ENCODE measurements at places on chromosomes 12 and 14.

- no peak for DNase-seq
Measured at GRCh38 chr14:94113490-94113889, 3.0 kb downstream of the IFI27 start.

DNA sequence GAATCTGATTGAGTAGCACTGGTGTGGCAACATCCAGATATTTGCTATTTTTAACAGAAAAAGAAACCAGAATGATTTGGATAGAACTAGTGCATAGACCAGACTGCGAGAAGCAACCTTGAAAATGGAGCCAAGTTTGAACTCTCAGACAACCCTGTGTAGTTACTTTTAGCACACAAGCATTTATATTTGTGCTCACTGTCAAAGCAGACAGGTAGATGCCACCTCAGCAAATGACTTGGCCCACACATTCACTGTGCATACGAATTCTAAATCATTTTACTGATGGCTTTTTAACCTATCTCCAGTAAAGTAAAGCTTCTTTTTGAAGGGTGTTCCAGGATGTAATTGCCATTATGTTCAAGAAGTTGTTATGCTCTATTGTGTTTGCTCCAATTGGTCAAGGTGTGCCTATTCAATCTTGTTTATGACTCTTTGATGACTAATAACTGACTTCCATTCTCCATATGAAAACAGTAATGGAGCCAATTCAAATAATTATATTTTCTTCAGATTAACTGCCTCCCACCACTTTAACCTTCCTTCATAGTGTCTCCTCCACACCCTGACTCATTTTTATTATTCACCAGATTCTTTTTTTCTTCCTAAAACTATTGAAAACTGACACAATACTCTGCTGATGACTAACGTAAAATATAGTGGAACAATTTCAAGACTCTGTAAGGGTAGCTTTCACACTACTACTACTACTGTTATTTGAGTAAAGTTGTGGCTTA lies 138.5 kb downstream of the CCER1 start:
- DNase-seq, result no peak

DNA sequence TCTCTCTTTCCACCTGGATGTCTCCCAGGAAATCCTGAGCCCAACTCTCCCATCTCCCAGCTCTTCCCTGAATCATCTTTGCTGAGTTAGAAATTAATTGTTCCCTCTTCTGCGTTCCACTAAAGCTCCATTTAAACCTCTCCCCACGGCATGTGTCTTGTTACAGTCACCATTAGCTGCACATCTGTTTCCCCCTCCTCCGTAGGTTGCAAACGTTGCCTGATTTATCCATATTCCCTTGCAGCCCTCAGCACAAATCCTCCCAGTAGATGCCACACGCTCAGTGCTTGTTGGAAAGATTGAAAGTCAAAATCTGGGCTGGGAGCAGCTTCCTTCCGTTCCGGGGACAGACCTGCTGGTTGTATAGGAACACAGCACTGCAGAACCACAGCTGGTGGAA lies 90.4 kb downstream of the SLC24A4 start:
- DNase-seq, result peak; percentile 41

GRCh38 chr12:129901254-129901653 lies 2.6 kb downstream of the TMEM132D start:
- DNase-seq, result no peak

- DNase-seq, result no peak
Measured at GRCh38 chr14:92914087-92914656, 8.8 kb upstream of the CHGA start.

DNA sequence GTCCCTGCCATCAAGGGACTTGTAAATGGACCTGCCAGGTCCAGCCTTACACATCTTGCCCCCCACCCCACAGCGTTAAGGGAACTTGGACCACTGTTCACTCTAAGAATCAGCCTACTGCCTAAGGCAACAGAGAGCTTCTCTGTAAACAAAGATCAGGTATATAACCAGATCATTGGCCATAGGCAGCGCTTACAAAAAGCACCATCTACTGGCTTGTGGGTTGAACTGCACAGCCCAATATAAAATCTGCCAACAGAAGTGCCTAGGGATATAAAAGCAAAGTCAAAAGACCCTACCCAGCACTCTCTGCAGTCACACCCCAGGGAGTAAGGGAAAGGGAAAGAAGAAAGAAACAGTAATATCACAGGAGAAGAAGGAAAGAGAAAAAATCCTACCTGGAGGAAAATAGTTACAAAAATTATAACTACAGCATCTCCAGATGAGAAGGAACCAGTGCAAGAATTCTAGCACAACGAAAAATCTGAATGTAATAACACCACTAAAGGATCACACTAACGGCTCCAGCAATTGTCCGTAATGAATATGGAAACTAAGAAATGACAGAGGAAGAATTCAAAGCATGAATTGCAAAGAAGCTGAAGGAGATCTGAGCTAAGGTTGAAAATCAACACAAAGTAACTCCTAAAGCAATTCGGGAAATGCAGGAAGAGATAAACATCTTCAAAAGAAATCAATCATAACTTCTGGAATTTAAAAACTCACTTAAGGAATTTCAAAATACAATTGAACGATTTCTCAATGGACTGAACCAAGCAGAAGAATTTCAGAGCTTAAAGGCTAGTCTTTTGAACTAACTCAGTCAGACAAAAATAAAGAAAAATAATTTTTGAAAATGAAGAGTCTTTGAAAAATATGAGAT lies 95.2 kb upstream of the PCED1B start:
- no peak for DNase-seq

DNA sequence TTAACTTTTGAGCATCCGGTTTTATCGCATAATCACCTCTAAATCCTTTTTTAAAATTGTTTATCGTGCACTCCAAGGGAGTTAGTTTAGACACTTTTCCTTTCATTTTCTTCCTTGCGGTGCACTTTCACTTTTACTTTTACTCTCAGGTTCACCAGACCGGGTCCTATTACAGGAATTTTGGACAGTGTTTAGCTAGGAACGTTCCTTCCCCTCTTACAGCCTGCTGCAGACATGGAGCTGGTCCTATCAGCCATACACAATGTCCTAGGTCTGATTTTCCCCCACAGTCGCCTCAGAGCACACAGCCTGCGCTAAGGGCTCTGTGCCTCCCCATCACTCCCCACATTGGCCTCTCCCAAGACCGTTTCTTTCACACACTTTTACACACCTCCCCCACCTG lies 103.9 kb downstream of the ALG10 start:
- DNase-seq, result no peak

DNA sequence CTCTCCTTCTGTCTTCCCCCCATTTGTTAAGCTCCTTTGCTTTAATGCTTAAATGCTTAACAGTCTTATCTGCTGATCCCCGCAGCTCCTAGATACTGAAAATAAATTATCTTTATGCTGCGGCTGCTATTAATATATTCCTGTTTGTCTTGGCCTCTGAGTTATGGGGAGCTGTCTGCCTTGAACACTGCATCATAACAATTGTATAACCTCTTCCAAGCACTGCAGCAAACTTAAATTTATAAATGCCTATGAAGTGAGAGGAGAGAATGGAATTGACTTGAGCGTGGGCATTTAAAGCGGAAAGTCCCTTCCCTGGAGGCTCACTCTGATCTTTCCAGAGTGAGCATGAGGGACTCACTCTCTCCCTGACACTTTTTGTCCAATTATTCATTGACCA lies 23.1 kb upstream of the DCP1B start:
- no peak for DNase-seq

- DNase-seq, result no peak
Measured at GRCh38 chr14:60508363-60508706, 611 bp upstream of the SIX6 start.

GRCh38 chr14:90656973-90657372 lies 159.3 kb downstream of the TTC7B start:
- DNase-seq, result no peak

- no peak for DNase-seq
Measured at GRCh38 chr12:93102744-93103143, 173.6 kb upstream of the EEA1 start.

DNA sequence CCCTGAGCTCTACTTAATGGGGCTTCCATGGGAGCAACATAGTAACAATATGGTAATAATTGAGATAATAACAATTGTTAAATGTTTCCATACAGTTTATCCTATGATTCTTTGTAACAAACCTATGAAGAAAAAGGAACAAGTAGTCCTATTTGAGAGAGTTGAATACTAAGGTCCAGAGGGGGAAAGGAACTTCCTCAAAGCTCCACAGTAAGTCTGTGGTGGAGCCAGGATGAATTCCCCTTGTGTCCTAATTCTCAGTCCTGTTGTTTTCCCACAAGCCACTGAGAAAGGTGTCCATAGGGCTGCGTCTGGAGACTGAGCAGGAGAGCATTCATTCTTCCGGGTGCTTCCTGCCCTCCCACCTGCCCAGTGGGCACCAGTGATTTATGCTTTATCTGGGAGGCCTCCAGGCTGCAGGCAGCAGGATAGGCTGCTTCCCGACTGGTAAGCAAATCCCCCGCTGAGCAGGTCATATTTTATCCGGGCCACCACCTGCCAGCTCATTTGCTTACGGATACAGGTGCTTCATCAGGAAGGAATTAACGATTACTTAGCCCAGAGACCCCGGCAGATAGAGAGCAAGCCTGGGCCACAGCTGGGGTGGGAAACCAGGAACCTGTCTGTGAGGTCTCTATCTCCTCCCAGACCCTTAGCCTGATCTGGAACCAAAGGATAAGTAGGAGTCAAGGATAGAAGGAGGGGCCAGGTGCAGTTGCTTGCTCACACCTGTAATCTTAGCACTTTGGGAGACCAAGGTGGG lies 33.9 kb upstream of the FAM222A start:
- DNase-seq, result no peak

DNA sequence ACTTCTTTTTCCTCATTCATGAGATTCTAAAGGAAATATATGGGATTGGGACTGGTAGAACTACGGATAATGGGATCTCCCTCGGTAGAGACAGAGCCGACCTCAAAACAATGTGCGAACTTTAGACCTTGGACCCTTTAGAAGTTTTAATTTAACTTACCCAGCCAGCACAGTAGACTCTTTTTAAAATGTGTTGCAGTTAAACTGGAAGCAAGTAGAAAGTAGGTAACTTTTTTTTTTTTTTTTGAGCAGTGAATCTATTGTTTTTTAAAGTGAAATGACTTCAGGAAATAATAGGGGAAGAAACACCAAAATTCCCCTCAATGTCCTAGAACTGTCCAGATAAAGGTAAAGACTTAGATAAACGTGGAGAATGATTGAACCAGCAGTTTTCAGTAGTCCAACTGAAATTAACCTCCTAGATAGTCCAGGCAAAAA lies 1.1 kb upstream of the ATXN2 start:
- DNase-seq, result no peak

GRCh38 chr12:103679421-103680170 lies 92.5 kb downstream of the STAB2 start:
- no peak for DNase-seq

DNA sequence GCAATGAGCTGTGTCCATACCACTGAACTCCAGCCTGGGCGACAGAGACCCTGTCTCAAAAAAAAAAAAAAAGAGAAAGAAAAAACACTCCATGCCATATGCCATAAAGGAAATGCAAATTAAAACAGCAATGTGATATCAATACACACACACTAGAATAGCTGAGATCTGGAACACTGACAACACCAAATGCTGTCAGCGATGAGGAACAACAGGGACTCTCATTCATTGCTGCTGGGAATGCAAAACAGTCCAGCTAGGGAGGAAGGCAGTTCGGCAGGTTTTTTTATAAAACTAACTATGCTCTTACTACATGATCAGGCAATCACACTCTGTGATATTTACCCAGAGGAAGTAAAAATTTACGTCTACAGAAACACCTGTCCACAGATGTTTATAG lies 3.4 kb upstream of the ABCB9 start:
- no peak for DNase-seq

- DNase-seq, result no peak
Measured at GRCh38 chr14:34180869-34181268, 230.0 kb upstream of the EGLN3 start.

GRCh38 chr14:65439117-65439516 lies 26.6 kb downstream of the FUT8 start:
- DNase-seq, result no peak

- DNase-seq, result no peak
Measured at GRCh38 chr12:50933459-50934124, 18.8 kb upstream of the HIGD1C start.

- peak; percentile 22 for DNase-seq
Measured at GRCh38 chr14:102776761-102777710, at the start of gene TRAF3. TSS of gene TRAF3 (plus strand) at chr14:102777449. CDS start at chr14:102870202, 92,753 bp downstream.

DNA sequence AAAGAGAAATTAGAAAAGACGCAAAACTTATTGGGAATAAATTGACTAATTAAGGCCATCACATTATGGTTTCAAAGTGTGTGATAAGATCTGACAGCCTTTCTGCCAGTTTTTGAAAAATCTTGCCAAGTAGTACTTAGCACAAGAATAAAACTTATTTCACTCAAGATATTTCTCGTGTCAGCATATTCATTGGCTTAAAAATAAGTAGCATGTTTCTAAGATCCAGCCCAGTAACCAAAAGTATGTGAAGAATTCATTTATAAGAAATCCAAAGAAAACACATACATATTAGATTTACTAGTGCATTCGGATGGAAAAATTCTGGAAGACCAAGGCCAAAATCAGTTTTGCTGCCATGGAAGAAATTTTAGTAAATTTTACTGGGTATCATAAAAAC lies 1135.0 kb downstream of the GALC start:
- DNase-seq, result peak; percentile 7

GRCh38 chr12:31308116-31308515 lies 17.8 kb downstream of the SINHCAF start:
- no peak for DNase-seq

DNA sequence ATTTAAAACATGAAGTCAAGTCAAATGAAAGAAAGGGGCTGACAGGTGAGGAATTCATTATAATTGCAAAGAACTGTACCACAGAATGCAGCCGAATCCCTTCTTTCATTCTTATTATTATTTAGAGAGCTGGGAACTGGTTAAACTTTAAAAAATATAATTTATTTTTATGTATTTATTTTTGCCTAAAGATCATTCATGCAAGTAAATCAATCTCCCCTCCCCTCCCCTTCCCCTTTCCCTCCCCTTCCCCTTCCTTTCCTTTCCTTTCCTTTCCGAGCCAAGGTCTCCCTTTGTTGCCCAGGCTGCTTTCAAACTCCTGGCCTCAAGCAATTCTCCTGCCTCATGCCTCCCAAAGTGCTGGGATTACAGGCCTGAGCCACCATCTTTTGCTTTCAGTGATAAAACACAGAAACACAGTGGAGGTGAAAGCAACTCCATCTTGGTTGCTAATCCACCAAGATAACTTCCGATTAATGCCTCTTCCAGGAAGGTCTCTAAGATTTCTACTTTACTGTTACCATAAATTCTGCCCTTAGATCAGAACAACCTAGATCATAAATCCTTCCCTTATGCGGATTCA lies 6.0 kb upstream of the UBC start:
- no peak for DNase-seq

- no peak for DNase-seq
Measured at GRCh38 chr14:100450049-100450448, 126.9 kb downstream of the SLC25A47 start.

GRCh38 chr12:18797604-18798003 lies 59.7 kb downstream of the CAPZA3 start:
- DNase-seq, result no peak

GRCh38 chr12:67426067-67426466 lies 156.9 kb downstream of the CAND1 start:
- DNase-seq, result peak; percentile 54

DNA sequence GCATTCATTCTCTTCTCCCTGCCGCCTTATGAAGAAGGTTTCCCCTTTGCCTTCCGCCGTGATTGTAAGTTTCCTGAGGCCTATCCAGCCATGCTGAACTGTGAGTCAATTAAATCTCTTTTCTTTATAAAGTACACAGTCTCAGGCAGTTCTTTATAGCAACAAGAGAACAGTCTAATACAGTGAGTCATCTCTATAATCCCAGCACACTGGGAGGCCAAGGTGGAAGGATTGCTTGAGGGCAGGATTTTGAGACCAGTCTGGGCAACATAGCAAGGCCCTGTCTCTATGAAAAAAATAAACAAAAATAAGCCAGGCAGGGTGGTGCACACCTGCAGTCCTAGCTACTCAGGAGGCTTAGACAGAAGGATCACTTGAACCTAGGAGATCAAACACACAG lies 259.9 kb downstream of the CEP128 start:
- no peak for DNase-seq
